Smooth muscle cell of the brain vasculature (primary cell): ENCODE measurements at places on chromosomes 12 and 14.

- no peak for DNase-seq
Measured at GRCh38 chr12:13165617-13166041, 30.9 kb upstream of the EMP1 start.

DNA sequence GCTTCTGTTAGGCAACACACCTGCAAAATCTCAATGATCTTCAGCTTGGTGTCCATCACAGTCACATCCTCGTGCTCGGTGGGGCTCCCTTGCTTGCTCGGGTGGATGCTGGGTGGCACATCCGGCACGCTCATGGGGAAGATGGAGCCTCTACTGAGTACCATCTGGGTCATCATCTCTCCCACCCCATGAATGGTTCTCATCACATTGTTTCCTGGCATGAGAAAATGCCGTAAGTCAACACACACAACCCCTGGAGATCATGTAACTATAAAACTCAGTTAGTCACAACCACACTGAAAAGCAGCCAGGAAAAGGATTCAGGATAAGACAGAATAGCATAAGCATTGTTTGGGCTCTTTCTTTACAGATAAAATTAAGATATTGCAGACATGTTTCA is 201.1 kb downstream of the ITPR2 start:
- no peak for DNase-seq

GRCh38 chr12:62957233-62957953 is 22.4 kb upstream of the PPM1H start:
- DNase-seq, result peak; percentile 59

GRCh38 chr14:51147183-51147582 is 52.3 kb upstream of the TRIM9 start:
- no peak for DNase-seq

GRCh38 chr14:91288876-91289275 is 44.4 kb upstream of the GPR68 start:
- no peak for DNase-seq

DNA sequence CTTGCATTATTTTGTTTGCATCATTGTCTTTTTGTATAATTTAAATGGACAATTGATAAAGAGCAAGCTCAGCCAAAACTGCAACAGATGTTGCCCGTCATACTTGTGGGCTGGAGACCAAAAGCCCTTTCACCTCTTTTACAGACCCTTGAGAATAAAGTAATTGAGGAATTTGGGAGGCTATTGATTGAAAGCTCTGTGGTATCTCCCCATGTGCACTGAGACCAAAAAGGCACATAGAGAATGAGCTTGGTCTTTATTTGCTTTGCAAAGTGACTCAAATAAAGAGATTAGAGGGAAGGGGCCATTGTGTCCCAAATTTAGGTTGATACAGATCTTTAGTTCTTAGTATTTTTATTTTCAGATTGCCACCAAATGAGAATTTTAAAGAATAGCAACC is 617.6 kb downstream of the TRHDE start:
- DNase-seq, result no peak

DNA sequence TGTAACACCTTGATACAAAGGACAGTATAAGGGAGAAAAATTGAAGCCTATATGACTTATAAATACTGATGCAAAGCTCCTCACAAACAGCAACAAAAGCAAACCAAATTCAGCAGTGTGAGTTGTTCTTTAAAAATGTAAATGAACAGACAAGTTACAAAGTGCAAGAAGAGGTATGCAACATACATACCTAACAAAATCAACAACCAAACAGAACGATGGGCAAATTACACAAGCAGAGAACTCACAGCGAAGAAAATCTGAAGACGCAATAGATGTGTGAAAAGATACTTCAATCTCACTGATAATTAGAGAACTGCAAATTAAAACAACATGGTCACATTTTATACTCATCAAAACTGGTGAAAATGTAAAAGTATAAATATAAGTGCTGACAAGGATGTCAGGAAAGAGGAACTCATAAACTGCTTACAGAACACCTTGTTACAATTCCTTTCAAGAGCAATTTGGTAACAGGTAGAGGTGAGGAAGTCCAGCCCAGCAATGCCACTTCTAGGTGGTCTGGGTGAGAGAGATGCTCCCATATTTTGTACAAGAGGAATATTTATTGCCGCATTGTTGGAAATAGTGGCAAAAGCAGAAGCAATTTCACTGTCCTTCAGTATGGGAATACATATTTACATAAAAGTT is 47.3 kb downstream of the CORO1C start:
- no peak for DNase-seq

DNA sequence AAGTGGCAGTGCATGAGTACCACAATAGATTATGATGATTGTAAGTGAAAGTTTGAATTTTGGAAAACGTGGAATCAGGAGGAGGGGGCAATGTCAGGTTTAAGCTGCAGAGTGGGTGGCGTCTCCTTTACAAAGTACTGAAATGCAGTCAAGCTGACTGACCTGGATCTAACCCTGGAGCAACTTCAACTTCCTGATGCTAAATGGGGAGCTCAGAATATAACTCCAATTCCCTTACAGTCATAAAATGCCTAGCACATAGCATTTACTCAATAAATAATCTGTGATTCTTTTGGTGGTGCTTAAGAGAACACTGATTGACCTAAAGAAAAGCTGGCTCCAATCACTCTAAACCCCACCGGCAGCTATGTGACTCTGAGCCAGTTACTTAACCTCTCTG is 38.5 kb downstream of the CCDC60 start:
- no peak for DNase-seq

GRCh38 chr12:89992668-89993451 is 284.2 kb upstream of the ATP2B1 start:
- DNase-seq, result no peak

GRCh38 chr14:103710771-103711377 is 4.4 kb downstream of the XRCC3 start:
- no peak for DNase-seq

DNA sequence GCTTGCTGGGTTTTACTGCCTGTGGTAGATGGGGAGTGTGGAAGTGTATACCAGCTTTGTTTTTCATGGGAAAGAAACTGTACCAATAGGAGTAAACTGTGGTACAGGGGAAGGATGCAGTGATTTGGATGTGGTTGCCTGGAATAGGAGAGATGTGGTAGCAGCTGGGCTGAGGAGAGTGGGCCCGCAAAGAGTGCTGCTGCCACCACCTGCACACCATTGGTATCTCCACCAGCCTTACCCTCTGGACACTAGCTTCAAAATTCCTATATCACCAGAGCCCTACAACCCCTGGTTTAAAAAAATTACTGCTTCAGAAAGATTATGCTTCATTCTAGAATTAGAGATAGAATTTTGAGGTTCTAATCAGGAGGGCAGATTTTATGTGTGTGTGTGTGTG is 53.6 kb downstream of the AKAP6 start:
- no peak for DNase-seq

- DNase-seq, result no peak
Measured at GRCh38 chr14:70168406-70168805, 20.3 kb downstream of the SLC8A3 start.

DNA sequence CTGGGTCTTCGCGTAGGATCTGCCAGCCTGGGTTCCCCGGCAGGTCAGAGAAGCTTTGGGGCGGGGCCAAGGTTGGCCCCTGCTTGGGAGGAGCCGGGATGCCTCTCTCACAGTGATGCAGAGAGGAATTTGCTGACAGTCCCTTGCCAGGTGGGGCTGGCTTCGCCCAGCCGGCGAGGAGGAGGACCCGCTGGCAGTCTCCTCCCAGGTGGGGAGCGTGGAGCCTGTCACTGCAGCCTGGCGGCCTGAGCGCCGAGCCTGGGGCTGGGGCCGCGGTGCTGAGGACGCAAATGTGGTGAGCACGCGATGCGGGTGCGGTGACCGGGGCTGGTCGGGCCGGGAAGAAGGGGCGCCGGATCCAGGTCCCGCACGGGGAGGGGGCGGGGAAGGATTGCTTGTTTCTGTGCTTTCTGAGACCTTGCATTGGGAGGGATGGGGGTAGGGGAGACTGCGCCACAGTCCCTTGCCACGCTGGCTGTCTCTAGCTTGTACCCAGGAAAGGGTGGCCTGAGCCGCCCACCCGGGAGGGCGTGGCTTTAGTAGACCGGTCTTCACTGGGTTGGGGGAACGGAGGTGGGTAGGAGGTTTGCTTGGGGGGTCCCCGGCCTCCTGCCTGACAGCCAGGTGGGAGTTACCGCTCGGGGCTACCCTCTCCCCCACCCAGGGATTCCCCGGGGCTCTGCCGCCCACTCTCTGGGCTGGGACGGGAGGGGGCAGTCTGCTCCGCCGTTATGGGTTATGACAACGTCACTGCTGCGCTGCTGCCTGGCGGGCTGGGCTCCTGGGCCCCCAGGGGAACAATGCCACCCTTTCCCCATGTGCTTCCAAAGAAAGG is at the start of gene TMEM63C:
Gene TMEM63C (plus strand): TSS at position 196 of the 835 bp plus-strand sequence. CDS start 37,016 bp downstream, outside the sequence.
- DNase-seq, result no peak

DNA sequence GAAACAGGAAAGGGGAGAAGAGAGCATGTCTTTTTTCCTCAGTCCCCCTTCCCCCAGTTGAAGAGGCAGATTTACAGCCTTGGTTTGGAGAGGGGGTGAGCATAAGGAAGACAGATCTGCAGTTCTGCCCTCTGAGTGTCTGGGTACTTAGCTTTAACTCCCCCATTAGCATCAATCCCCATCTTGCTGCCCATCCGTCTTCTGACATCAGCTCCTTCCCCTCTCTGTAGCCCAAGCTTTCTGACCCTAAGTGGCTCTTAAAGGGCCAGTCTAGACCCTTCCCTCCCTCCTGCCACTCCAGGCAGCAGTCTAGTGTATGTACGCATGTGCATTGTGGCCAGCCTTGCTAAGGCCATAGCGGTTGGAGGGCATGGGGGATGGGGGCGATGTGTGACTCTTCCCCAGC is 7.3 kb downstream of the GPR84 start:
- no peak for DNase-seq

- DNase-seq, result no peak
Measured at GRCh38 chr14:69079747-69080146, 73.2 kb downstream of the DCAF5 start.

- no peak for DNase-seq
Measured at GRCh38 chr12:6963791-6964413, 6.6 kb downstream of the PHB2 start.

GRCh38 chr12:122866950-122867607 is 28.8 kb downstream of the VPS37B start:
- no peak for DNase-seq

- no peak for DNase-seq
Measured at GRCh38 chr14:64410084-64410774, 22.1 kb downstream of the MTHFD1 start.

GRCh38 chr12:4610481-4610880 is 38.4 kb downstream of the AKAP3 start:
- no peak for DNase-seq

DNA sequence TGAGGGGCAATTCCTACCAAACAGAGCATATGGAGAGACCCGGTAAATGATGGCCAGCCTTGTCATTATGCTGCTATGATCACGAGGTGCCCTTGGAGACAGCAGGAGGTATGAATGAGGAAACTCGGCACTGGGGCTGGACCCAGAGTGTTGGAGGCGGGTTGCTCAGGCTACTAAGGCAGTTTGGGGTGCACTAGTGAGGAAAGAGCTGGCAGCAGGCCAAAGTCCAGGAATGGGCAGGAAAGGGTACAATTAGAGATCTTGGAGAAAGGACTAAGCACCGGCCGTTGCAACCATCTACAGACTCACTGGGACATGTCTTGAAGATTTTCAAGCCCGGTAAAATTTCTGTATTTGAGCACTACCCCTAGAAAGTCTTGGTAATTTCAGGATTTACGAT is 54.3 kb downstream of the CD9 start:
- no peak for DNase-seq

DNA sequence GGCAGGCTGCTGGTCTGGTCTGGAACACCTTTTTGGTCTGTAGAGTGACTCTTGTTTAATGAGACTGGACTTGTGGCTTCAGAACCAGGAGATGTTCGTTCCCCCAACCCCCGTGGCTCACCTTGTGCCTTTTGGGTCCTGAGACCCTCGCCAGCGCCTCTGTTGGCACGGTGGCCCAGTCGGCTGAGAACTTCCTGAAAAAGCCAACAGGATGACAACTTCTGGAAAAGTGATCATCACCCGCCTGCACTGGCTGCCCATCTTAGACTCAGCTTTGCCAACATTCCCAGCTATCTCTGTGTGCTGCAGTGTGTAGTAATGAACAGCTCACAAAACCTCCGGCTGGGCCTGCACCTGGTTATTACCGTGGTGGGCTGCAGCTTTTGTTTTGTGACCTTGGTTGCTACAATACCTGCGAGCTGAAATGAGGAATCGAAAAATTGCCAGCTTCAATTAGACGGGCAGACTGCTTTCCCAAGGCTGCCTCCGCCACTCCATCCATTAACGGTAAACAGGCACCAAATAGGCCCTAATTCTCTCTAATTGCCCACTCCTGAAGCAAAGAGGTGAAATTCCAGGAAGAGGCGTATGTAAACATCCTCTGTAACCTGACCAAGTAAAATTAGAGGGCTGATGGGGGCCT is 16.0 kb downstream of the MEG3 start:
- DNase-seq, result no peak

DNA sequence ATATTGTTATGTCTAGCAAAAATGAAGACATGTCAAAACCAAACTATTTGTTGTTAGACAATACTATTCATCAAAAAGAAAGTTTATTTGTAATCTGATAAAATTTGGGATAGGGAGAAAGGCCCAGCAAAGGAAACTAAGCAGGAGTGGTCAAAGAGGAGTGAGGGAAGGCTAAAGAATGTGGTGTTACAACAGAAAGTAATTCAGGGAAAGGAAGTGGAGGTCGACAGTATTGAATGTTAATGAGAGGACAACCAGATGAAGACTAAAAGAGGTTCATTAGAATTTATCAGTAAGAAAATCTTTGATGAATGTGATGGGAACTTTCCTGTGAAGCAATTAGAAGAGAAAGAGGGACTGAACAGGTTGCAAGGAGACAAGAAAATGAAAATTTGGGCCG is 33.9 kb downstream of the PLCZ1 start:
- no peak for DNase-seq

- no peak for DNase-seq
Measured at GRCh38 chr12:104138797-104139152, 765 bp upstream of the NFYB start.

- no peak for DNase-seq
Measured at GRCh38 chr12:28032811-28033537, 60.4 kb upstream of the PTHLH start.

- no peak for DNase-seq
Measured at GRCh38 chr12:70966996-70967790, 46.7 kb upstream of the PTPRR start.

DNA sequence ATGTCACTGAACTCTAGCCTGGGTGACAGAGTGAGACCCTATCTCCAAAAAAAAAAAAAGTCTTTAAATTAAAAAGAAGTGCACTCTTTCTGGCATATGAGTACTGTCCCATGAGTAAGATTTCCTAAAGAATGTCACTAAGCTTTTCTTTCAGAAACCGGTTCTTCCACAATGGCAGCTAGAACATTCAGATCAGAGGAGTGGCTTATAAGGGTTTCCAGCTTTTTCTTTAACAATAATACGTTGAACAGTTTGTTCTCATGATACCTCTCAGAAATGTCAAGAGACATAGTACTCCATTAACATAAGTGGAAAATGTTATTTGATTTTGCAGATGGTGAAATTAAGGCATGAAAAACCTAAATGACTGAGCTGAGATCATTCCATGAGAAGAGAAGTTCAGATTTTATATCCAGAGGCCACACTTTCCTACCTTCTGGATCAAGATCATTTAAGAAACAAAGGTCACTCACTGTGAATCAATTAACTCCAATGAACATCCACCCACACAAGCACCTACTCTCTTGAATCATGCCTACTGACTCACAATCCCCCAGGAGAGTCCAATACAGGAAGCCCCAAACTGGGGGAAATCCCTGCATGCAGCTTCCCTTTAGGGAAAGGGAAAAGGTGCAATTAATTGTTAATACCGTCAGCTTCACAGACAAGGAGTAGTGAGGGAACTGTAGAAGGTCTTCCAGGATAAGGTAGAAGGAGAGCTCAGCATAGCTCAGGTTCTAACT is 86.9 kb downstream of the SPTSSA start:
- DNase-seq, result no peak

- DNase-seq, result no peak
Measured at GRCh38 chr12:45343269-45344051, 127.6 kb downstream of the ANO6 start.
